ENCODE measurements at places on chromosomes 7 and 10.

DNA sequence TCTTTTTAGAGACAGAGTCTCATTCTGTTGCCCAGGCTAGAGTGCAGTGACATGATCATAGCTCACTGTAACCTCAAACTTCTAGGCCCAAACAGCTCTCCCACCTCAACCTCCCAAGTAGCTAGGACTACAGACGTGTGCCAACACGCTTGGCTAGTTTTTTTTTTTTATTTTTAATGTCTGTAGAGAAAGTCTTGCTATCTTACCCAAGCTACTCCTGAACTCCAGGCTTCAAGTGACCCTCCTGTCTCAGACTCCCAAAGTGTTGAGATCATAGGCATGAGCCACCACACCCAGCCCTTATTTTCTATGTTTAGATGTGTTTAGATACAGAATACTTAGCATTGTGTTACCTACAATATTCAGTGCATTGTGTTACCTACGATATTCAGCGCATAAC lies 46.4 kb downstream of the KMT2E start:
- no peak for DNase-seq

GRCh38 chr10:31033147-31033546 lies 1.5 kb upstream of the ZNF438 start:
- no peak for DNase-seq

DNA sequence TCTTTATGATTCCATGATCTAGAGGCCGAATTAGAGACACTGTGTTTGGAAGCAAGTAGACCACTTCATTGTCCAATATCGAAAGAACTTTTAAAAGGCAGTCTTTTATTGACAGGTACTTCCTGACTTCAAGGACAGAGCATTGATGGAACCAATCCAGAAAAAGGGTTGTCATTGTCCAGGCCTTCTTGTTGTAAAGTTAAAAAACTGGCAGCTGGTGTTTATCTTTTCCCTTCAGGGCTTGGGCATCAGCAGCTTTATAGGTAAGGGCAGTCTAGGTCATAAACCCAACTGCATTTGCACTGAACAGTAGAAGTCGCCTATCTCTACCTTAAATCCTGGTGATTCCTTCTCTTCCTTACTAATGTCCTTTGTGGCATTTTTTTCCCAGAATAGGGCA lies 95.6 kb downstream of the ST7 start:
- DNase-seq: no peak

GRCh38 chr7:117808341-117808757 lies 64.9 kb downstream of the CTTNBP2 start:
- no peak for DNase-seq

DNA sequence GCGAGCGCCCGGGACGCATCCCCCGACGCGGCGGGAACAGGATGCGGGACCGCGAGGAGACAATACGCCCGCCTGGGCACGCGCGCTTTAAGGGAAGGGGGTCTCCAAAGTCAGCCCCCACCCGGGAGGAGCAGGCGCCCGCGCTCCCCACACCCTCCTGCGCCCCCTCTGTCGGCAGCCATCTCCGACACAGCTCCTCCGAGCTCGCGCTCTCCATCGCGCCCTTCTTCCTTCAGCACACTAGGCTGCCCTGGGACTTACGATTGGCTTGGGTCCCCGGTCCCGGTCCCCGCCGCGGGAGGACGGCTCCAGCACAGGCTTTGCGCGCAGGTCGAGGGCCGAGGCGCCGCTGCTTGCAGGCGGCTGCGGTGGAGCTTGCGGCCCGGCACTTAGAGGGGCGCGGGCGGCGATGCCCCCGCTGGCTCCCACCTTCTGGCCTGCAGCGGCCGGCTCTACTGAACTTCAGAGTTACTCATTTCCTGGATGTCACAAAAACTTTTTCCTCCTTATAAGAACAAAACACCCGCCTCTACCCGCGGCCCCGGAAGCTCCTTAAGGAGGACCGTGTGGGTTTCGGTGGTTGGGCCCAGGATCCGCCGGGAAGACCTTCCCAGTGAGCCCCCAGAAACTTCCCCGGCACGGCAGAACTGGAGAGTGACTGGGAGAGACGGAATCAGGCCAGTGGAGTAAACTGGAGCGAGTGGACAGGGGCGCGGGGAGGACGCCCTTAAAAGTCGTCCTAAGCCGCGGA lies at the start of gene ITPRIP:
TSS of gene ITPRIP (minus strand) at position 481 of the 751 bp plus-strand sequence. CDS start 22,414 bp downstream, outside the sequence.
- DNase-seq: no peak

DNA sequence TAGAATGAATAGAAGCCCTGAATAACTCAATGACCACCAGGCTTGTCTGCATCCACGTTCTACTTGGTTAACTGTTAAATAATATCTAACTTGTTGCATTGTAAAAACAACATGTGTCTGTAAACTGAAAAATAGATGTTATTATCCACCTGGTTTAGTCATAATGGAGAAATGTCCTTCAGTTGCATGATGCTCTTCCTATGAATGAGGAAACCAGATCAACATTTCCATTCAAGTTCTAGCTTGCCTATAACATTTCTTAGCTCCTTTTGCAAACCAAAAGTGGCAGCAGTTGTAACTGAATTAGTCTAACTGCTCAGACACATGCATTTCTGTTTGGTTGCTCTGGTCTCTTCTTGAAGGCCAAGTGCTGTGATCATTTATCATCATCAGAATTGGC lies 62.9 kb upstream of the BET1 start:
- no peak for DNase-seq

GRCh38 chr10:76324283-76324682 lies 892.9 kb downstream of the LRMDA start:
- DNase-seq: no peak

DNA sequence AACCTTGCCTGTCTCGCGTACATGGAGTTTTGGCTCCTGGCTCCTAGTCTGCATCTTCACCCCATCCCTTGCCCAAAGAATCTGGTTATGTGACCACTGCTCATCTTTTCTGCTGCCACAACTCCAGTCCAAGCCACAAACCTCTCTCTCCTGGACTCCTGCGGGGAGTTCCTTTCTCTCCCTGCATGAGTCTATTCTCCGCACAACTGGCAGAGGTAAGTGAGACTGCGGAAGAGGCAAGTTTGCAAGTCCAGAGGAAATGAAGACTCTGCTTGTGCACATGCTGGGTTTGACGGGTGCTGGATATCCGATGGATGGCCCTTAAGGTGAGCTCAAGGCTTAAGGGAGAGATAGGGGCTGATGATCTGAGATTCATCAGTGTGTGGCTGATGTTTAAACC lies 61.0 kb downstream of the TRUB1 start:
- no peak for DNase-seq

GRCh38 chr7:151276666-151277590 lies 28.4 kb upstream of the SMARCD3 start:
- no peak for DNase-seq

GRCh38 chr10:94423627-94424026 lies 21.3 kb downstream of the TBC1D12 start:
- DNase-seq: no peak

DNA sequence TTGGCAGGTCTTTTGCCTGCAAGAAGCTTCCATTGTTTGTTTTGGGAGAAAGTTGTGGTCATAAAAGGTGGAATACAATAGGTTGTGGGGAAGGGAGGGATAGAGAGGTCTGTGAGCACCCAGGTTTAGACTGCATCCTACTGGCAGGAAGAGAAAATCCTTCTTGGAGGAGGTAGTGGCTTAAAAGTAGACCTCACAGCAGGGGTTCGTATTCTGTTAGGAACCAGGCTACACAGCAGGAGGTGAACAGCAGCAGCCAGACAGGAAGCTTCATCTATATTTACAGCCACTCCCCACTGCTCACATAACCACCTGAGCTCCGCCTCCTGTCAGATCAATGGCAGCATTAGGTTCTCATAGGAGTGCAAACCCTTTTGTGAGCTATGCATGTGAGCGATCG lies 245.3 kb downstream of the NSUN6 start:
- DNase-seq: no peak

GRCh38 chr7:25716421-25716820 lies 435.6 kb upstream of the NFE2L3 start:
- no peak for DNase-seq

DNA sequence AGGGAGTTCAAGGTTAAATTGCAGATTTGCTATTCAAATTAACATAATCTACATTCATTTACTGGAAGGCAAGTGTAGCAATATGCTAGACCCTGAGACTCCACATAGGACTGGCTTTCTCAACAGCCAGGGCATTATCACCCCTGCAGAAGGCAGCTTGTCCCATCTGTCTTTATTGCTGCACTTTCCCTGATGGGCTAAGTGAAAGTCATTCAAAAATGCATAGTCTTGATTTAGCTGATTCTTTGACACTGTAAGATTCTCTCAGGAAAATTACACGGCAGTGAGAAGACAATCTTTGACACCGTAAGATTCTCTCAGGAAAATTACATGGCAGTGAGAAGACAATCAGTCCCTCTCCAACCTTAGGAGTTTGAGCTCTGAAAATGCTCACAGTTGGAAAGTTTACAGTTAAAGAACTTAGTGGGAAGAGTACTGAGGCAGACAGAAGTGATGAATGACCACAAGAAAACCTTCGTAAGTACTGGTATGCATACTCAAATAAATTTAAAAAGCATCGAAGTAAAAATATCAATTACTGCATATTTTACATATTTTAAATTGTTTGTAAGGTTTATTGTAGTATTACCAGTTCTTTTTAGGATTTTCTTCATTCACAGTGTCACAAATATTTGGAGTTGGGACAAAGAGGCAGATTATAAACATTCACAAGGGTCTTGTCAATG lies 88.9 kb downstream of the RAPGEF5 start:
- peak; percentile 5 for DNase-seq

DNA sequence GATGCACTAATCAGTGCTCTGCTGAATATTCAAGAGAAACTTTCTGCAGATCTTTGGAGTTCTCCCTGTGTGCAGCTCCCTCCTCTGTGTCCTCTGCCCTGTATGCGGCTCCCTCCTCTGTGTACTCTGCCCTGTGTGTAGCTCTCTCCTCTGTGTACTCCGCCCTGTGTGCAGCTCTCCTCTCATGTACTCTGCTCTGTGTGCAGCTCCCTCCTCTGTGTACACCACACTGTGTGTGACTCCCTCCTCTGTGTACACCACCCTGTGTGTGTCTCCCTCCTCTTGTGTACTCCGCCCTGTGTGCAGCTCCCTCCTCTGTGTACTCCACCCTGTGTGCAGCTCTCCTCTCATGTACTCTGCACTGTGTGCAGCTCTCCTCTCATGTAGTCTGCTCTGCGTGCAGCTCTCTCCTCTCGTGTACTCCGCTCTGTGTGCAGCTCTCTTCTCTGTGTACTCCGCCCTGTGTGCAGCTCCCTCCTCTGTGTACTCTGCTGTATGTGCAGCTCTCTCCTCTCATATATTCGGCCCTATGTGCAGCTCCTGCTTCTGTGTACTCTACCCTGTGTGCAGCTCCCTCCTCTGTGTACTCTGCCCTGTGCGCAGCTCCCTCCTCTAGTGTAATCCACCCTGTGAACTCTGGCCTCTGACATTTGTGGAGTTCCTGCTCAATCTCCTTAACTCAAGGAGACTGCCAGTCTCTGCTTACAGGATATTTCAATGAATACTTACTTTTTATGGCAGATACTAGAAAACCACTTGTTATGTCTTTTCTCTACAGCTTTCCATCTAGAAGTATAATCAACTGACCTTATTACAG lies 280.4 kb downstream of the GLRX3 start:
- DNase-seq: no peak

DNA sequence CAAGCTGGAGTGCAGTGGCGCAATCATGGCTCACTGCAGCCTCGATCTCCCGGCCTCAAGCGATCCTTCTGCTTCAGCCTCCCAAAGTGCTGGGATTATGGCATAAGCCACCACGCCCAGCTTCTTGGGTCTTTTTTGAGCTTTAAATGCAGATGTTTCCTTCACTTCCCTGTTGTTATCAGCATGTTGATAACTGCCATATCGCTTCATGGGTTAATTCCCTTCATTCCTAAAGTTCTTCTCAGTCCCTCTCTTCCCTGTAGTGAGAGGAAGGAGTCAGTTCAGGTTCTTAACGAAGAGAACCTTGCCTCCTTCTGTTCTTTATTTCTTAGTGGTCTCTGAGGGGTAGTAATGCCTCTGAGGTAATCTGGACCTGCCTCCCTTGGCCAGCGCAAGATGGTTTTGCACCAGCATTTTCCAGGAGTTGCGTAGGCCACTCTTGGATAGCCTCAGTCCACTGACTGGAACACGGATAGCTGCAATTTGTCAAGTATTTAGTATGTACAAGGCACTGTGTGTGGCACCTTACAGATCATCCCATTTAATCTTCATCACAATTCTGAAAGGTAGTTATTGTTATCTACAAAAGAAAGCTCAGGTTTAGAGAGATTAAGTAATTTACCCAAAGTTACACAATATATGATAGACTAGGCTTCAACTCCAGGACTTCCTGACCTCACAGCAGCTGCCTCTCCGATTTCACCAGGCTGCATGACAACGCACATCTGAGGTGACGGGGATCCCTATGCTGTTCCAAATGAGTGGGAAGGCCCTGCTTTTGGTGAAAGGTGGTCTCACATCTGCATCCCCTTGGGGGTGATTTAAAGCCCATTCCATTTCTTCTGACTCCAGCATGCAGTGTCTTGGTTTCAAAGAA lies 60.5 kb downstream of the GATA3 start:
- DNase-seq: no peak

GRCh38 chr10:100625816-100626215 lies 90.1 kb downstream of the HIF1AN start:
- DNase-seq: no peak

GRCh38 chr7:79157281-79157680 lies 296.2 kb downstream of the MAGI2 start:
- no peak for DNase-seq
